ENCODE measurements at places on chromosomes 1 and 21.

DNA sequence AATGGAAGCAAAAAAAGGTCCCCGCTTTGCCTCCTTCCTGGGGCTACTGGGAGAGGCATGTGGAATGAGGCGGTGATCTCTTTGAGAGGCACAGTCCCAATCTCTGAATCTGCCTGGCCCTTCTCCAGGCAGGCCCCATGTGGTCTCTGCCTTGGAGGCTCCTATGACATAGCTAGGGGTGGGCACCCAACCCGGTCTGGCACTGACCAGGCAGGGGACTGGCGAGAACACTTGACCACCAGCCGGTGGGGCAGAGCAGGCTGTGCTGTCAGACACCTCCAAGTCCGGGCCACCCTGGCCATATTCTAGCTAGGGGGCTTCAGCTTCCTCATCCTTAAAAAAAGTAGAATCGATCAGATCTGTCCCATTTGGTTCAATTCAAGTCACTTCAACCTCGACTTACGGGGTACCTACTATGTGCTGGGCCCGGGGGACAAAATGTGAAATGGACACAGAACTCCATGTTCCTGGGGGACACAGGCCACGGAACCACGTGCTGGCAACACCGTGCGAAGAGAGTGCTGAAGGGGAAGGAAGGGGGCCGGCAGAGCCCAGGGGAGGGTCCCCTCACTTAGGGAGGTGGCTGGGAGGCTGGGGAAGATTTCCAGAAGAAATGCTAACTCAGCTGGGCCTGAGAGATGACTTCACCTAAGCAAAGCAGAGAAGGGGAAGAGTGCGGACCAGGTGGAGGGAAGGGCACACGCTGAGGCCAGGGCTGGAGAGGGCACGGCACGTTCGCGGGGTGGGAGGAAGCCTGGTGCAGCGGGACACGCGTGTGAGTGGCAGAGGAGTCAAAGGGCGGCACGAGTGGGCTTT lies 33.3 kb downstream of the HSPG2 start:
- no peak for DNase-seq

DNA sequence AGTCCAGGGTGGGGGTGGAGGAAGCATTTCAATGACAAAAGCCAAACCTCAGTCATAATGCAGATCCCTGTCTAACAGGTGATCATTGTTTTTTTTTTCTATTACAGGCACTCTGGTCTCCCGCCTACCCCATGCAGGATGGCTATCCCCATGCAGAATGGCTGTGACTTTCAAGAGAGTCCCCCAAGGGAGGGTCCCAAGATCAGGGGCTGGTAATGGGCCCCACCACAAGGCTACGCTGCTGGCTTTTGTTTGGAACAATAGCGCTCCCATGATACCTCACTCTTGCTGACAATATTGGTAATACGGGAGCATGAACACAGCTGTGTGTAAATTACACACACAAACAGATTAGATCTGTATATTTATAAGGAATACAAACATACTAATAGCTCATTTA lies 119.4 kb downstream of the SLC45A1 start:
- no peak for DNase-seq

DNA sequence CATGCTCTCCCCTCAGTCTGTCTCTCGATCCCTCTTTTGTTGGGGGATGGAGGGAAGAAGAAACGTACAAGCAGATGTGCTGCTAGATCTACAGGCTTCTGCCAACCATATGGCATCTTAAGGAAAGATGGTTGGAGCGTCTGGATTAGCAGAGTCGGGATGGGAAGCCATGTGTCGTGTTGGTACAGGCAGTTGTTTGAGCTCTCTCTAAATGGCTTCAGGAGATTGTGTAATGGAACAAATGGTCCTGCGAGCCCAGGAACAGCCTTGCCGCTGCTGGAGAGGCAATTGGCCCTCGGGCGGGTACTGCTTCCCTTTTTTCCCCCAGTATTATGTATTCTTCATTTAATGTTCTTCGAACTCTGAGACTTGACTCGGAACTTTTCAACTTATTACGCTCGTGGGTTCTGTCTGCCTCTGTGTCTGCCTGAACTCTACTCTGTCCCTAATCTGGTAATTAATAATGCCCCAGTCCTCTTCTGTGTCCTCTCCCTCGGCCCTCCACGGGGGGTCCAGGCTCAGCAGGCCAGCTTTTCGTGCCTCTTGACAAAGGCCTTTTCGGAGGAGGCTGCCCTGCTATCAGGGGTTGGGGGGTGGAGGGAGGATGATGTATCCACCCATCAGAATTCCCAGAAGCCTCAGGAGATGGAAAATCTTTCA lies 215.3 kb downstream of the SDCCAG8 start:
- DNase-seq = no peak

GRCh38 chr1:221998186-221998612 lies 256.3 kb upstream of the DUSP10 start:
- no peak for DNase-seq

GRCh38 chr1:2501041-2501819 lies 25.1 kb downstream of the PLCH2 start:
- DNase-seq = no peak

DNA sequence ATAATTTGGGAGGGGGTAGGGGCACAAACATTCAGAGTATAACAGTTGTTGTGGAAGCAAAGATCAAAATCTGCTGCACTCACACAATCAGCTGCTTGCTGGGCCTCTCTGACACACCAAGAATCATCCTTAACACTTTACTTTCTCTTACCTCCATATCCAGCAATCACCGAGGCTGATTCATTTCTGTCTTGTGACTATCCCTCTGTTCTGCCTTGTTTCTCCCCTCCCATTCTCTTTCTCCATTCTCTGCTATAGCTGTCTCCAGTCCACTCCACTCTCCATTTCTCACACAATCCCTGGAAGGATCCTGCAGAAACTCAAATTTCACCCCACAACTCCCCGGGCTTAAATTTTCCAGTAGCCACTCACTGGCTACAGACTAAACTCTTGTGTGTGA lies 91.8 kb upstream of the NGF start:
- no peak for DNase-seq

GRCh38 chr1:246837418-246838117 lies 94.2 kb downstream of the AHCTF1 start:
- DNase-seq = no peak

DNA sequence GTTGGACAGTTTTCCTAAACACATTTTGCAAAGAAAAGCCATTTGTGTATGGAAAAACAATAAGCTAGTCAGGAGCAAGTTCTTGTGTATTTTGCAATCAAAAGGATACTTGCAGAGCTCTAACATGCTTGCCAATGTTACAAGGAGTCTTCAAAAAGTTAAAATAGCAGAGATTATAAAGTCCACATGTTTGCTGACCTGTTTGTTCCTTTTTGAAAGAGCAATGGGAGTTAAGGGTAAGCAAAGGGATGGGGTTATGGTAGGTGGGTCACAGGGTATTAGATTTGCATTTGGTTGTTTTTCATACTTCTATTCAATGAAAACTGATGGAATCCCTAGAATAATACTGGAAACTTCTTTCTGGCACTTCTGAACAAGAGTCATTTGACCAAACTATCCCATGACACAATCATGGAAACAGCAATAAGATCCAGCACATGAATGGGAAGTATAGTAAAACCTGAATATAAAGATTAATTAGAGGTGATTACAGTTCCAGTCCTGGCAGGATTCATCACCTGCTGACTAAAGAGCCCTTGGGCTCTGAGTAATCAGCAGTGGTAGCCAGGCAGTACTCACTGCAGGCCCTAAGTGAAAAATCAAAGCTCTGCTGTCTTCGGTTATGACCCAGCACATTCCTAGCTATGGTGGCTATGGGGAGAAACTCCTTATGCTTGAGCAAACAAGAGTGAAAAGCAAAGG lies 27.1 kb upstream of the ZC3H11B start:
- no peak for DNase-seq

DNA sequence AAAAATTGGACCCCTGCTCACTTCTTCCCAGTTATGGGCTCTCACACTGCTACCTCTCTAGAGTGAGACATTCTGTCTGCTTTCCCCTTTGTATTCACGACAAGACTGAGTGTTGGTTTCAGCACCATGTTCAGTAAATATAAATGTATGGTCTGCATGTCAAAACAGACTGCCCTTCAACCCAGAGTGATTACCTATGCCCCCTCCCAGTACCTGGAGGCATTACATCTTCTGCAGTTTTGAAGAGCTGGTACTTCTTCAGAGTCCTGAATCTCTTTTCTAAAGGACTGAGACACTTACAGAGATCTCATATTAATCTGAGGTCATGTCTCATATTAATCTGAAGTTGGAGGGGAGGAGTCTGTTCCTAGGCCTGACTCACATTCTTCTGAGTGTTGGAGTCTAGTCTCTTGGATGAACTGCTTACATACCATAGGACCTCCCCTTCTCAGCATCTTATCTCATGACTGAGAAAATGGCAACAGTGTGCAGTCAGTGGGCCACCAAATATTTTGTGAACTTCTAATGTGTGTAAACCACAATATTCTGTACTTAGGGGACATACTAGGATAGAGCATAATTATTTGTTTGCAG lies 80.3 kb downstream of the RGL1 start:
- no peak for DNase-seq

DNA sequence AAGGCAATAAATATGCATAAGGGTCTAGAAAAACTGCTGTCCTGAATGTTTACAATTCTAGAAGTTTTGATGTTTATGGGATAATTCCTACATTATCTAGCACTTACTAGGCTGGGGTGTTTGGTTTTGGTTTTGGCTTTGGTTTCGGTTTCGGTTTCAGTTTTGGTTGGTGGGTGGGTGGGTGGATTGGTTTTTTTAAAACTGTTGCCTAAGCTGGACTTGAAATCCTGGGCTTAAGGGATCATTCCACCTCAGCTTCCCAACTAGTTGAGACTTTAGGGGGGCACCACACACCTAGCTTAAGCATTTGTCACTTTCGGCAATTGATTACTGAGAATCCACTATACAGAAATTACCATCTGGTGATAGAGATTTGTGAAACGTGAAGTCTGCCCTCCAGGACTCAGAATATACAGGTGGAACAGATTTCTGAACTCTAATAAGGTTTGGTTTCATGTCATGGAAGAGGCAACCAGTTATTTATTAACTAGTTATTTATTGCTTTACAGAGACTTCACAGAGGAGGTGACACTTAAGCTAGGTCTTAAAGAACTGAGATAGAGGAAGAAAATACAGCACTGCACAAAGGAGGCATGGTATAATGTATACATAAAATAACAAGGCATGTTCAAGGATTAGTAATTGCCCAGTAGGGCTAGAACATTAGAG lies 69.6 kb downstream of the PIK3R3 start:
- peak; percentile 12 for DNase-seq

GRCh38 chr21:39555911-39556590 lies 56.7 kb upstream of the B3GALT5 start:
- no peak for DNase-seq

GRCh38 chr1:24696041-24696755 lies 49.0 kb upstream of the CLIC4 start:
- DNase-seq = no peak

- no peak for DNase-seq
These were observed 187.4 kb upstream of the ATP1B1 start for GRCh38 chr1:168918860-168919741.

DNA sequence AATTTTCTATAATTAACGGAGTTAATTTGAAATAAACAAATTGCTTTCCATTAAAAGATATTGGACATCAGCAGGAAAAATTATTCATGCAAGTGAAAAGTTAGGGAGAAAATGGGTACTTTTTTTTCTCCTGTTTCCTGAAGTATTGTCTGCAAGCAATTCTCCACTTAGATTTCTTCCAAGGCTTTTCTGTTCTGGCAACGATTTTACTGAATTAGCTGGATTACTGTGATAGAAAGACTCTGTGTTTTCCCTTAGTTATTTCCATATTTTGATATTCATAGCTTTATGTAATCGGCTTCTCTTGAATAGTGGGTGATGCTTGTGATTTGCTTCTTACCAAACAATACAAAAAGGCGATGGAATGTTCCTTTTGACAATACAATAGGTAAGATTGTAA lies 1333.9 kb downstream of the AMY1C start:
- no peak for DNase-seq

DNA sequence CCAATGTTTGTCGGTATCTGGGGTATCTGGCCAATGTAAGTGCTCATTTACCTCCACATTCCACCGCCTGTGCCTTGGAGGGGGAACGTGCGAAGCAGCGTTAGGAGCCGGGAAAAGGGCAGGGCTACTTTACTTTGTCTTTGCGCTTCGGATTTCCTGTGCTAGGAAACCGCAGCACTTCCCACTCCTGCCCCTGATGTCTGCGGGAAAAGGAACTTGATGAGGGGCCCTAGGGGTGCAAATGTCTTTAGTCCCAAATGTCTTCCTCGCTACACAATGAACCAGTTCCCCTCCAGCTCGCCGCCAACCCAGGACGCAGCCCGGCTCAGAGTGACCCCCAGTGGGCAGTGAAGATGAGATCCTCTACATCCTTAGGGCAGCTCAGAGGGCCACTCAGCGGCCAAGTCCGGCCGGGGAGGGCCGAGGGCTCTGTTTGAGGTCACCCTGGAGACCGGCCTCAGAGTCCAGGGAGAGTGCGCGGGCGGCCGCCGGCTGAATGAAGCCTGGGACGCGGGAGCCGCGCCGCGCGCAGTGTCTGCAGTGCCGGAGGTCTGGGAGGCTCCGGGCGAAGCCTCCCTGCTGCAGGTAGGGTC lies at the start of gene DYNLT5:
DYNLT5 (plus strand) TSS at position 460 of the 593 bp plus-strand sequence. CDS start 2,200 bp downstream, outside the sequence.
- peak; percentile 6 for DNase-seq

GRCh38 chr21:33522953-33523349 lies 19.0 kb downstream of the GART start:
- no peak for DNase-seq

GRCh38 chr21:14491269-14491681 lies 54.8 kb downstream of the SAMSN1 start:
- DNase-seq = no peak

DNA sequence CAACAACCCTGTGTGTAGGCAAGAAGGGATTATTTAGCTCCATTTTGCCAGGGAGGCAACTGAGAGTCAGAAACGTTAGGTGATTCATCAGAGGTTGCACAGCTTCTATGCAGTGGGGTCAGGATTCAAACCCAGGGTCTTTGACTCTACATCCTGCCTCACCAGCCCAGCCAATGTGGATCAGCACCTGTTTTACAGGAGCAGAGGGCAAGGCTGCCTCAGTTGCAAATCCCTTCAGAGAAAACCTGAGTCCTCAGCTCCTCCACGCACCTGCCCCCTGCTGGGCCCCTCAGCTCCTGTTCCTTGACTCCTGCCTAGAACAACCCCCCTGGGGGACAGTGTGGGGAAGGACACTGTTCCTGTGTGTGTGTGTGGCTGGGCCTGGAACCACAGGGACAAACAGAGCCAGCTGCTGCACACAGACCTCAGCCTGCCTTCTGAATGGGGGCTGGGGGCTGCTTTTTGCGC lies 61.6 kb downstream of the LRRN2 start:
- DNase-seq = no peak

DNA sequence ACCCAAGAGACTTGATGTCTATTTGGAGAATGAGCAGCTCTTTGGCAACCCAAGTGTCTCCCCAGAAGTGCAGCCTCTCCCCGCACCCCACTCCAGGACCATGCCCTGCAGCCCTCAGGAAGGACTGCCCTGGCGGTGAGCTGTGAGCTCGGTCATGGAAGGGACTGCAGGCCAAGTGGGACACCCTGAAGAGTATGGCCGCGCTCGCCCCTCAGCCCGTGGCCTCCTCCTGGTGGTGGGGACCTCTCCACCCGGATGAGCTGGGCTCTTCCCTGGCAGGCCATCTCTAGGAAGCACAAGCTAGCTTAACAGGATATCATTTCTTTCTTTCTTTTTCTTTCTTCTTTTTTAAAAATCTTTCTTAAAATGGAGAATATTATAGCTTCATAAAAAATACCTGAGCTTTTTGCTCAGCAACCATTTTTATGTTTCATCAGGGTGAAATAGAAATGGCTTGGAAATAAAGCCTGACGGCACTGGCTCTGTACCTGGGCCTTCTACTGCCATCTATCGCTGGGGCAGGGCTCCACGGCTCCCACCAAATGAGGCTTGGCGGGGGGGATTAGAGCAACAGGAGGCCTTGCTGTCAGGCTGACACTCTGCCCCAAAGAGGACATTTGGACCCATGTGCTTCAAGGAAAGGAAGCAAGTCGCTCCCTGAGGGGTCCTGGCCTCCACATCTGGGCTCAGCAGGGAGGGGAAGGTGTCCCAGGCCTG lies 296.2 kb upstream of the VAMP3 start:
- no peak for DNase-seq
